GM10248 (cell line): ENCODE measurements at places on chromosomes 11 and 22.

DNA sequence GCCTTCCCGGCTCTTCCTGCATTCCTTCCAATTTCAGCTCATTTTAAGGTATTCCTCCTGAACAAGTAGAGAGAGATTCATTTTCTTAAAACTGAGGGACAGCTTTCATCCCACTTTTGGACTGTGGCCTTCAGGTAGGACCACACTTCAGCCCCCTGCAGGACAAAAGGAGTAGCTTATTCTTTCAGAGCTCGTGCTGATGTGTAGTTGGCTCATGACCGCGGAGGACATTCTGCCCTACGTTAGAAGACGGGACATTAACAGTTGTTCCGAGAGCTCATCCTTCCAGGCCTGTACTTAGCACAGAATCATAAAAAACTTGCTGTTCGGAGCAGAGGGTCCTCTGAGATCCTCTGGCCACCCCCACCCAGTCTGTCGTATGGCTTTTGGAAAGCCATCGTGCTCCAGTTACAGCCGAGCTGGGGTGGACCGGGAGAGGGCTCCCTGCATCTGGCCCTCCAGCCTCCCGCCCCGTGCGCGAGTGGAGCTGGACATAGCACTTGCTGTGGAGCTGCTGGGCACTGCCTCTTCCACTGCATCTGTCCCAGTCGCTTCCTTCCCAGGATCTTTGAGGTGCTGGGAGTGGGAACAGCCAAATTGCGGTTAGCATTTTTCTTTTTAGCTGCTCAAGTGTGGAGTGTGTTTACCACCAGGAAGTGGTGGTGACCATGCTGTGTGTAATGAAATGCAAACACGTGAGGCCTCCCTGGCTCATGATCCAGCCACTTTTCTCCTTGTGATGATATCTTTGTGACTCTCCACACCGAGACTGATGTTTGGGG is 250.3 kb downstream of the TBC1D22A start:
- DNase-seq, result no peak

- no peak for DNase-seq
Measured at GRCh38 chr11:21634491-21634890, 558.4 kb upstream of the ANO5 start.

DNA sequence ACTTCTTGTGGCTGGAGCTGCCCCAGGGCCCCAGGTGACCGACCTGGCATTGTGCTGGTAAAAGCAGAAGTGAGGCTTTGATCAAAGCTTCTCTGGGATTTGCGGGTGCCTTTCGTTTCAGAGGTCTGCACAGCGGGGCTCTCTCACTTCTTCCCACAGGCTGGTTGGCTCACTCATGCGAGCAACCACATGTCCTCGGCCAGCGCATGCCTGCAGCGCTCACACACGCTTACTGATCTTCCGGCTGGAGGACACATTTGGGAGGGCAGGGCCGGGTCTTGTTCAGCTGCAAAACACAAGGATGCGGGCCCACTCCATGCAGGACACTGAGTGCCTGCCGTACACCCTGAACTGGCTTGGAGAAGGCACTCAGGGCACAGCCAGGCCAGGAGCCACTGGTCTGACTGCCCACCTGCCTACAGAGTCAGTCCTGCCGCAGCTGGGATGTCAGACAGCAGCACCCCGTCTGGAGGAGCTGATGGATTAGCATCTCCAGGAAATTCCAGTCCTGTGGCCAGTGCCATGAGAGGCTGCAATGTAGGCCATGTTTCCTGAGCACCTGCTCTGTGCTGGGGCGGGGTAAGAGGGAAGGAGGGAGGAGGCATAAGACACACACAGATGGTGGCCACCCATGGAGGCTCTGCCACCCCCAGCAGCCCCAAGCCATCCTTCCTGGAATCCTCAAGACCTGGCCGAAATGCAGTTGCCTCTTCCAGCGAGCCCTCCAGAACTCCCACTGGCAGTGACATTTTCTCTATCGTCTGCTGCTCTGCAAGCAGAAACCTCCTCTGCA is 1383.2 kb downstream of the BRD1 start:
- peak; percentile 43 for DNase-seq

- no peak for DNase-seq
Measured at GRCh38 chr22:17117890-17118289, 3.3 kb downstream of the TMEM121B start.

GRCh38 chr11:65225279-65226102 is 36.3 kb upstream of the POLA2 start:
- DNase-seq, result peak; percentile 84

GRCh38 chr11:61473370-61474012 is 35.1 kb upstream of the LRRC10B start:
- no peak for DNase-seq

DNA sequence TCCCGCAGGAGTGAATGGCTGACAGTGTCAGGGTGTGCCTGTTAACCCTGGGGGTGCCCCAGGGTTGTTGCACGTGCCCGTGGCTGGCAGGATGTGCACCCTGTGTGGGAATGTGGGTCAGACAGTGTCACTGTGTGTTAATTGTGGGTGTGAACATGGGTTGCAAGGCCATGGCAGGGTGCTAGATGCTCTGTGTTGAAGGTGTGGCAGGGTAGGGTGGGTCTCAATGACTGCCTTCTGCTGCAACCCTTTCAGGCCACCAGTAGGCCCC is 8.3 kb downstream of the RIN1 start:
- no peak for DNase-seq

DNA sequence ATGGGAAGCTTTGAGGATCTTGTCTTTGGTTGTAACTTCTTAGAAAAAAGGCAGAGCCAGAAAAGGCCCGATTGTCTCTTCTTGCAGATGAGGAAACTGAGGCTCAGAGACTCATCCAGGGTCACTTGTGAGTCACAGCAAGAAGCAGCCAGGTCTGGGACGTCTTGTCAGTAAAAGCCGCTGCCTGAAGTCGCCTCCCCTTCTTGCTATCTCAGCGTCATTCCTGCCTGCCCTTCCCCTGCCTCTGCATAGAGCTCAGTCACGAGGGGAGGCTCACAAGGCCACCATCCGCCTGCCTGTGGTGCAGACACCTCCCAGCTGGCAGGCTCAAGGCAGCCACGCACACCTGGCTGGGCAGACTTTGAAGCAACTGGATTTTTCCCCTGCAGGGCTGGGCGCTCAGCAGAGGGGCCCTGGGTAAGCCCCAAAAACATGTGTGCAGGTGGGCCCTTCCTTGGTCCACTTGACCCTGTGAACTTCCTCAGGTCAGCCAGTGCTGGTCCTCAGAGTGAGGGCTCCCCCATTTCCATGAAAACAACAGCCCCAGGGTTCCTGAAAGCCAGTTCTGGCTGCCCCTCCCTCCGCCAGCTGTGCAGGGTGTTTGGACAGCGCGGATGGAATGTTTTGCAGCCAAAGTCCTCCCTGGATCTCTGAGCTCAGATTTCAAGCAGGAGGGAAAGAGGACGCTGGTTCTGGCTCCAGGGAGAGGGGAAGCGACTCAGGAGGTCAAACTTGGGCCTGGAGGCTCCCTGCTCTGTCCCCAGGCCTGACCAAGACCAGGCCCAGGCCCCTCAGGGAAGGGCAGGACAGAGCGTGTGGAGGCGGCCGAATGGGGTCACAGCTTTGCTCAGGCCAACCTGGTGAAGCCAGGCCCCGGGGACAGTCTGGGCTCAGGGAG is 6.0 kb upstream of the RAB3IL1 start:
- peak; percentile 15 for DNase-seq

- DNase-seq, result no peak
Measured at GRCh38 chr11:69439651-69440464, 41.6 kb upstream of the LINC01488 start.

GRCh38 chr11:30342736-30343166 is 19.8 kb downstream of the ARL14EP start:
- DNase-seq, result peak; percentile 57

DNA sequence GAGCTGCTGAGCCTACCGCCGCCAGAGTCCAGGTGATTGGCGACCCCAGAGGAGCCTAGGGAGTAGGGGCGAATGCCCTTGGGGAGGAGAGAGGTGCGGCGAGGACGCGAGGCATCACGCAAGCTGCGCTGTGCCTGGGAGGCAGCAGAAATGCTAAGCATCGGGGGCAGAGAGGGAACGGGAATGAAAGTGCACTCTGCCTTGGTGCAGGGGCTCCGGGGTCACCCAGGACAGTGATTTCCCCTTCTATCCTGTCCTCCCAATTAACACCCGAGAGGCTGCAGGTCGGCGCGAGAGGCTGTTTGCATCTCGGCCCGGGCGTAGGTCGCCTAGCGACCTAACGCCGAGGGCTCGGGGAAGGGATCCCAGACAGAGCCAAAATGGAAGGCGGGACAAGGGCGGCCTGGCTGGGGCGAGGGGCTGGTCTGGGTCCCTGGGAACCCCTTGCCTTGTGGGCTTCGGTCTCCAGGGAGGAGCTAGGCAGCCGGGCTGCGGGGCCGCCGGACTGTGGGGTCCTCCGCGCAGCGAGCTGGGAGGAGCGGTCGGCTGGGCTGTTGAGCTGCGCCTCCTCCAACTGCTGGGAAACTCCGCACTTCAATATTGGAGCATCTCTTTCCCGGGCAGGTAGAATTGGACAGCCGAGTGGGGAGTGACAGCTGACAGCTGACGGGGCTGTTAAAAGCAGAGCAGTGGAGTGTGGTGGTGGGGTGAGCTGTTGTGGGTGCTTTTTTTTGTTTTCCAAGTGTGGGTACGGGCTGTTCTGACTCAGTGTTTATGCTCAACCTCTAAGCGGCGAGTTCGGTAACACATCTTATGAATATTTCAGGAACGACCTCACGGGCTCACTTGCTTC is 657 bp downstream of the ELMOD1 start:
- DNase-seq, result peak; percentile 29

GRCh38 chr22:27795053-27795452 is 6.5 kb downstream of the MN1 start:
- no peak for DNase-seq

- DNase-seq, result no peak
Measured at GRCh38 chr11:2779981-2780849, 80.4 kb upstream of the KCNQ1OT1 start.

GRCh38 chr11:34758262-34758661 is 137.4 kb downstream of the EHF start:
- DNase-seq, result no peak

- peak; percentile 27 for DNase-seq
Measured at GRCh38 chr11:67117672-67118180, 1.3 kb upstream of the KDM2A start.

- no peak for DNase-seq
Measured at GRCh38 chr22:36234919-36235318, 4.4 kb downstream of the APOL2 start.

DNA sequence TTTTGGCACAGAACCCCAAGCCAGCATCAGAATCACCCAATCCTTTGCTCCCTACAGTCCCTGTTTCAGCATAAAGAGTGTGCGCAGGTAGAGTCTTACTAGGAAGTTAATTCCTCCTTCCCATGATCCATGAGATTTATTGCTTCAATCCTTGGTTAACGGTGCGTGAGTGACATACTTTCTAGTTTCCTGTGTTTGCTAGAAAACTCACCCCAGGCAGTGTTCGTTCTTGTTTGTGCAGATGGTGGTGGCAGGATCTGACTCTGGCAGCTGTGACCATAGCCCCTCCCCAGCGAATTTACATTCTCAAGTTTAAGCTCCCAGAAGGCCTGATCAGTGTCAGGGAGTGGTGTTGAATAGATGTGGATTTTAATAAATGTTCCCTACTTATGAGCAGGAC is 106.7 kb upstream of the CCT8L2 start:
- DNase-seq, result no peak

- no peak for DNase-seq
Measured at GRCh38 chr11:123519055-123519796, 89.2 kb downstream of the GRAMD1B start.

DNA sequence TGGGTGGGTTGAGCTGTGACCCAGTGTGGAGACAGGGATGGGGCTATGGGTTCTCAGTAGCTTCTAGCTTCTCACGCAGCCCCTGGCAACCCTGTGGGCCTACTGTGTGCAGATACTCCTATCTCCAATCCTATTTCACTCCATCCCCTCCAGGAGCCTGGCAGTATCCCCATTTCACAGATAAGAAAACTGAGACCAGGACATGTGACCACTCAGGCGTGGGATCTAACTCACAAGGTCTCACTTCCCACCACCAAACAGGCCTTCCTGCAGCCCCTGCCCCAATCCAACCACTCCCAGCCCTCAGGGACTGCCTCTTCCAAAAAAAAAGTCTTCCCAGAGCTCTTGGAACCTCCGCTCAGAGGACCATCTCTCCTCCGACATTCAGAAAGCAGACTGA is 15.6 kb downstream of the ELFN2 start:
- no peak for DNase-seq

DNA sequence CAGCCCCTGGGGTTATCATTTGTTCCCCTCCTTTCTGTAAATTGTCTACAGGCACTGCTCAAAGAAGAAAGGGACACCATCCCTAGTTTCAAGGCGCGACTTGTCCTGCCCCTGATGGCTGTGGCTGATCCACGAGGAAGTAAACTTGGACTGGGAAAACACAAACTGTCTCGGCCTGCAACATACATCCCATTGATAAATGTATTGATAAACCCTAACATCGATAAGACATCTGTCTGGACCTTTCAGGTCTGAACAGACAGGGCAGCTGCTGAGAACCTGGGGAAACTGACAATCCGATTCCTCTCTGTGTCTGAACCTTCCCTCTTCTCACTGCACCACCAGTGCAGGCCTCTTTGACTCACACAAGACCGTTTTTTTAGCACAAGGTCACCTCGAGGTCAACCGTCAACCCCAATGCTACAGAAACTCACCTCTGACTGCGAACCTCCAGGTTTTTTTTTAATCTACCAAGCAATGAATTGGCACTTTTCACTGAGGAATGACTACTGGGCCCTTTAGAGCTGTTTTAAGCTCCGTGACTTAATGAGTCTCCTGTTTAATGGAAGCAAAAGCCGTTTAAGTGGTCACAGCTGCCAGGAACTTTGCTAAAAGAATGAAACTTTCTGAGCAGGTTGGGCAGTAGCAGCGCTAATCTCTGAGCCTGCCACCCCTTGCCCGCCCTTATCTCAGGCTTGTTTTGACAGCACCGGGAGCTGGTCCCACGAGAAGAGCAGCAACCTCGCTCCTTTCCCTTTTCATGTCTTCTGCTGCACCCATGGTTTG is 203.8 kb upstream of the TMEM45B start:
- DNase-seq, result no peak

- DNase-seq, result no peak
Measured at GRCh38 chr11:67647471-67647870, 3.1 kb downstream of the ACY3 start.

DNA sequence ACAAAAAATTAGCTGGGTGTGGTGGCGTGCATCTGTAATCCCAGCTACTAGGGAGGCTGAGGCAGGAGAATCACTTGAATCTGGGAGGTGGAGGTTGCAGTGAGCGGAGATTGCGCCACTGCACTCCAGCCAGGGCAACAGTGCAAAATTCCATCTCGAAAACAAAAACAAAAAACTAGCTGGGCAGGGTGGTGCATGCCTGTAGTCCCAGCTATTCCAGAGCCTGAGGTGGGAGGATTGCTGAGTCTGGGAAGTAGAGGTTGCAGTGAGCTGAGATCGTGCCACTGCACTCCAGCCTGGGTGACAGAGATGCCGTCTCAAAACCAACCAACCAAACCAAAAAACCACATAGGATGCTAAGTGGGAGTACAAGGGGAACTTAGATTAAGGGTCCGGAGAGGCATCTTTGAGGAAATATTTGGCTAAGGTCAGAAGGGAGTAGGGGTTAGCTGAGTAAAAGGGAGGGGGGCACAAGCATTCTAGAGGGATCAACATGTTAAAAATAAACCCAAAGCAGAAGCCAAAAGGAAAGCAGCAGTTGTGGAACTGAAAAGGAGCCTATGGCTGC is 10.2 kb downstream of the PHF5A start:
- DNase-seq, result no peak
